Suprapubic skin (tissue), 4 donors: ENCODE measurements at places on chromosomes 12 and 14.

DNA sequence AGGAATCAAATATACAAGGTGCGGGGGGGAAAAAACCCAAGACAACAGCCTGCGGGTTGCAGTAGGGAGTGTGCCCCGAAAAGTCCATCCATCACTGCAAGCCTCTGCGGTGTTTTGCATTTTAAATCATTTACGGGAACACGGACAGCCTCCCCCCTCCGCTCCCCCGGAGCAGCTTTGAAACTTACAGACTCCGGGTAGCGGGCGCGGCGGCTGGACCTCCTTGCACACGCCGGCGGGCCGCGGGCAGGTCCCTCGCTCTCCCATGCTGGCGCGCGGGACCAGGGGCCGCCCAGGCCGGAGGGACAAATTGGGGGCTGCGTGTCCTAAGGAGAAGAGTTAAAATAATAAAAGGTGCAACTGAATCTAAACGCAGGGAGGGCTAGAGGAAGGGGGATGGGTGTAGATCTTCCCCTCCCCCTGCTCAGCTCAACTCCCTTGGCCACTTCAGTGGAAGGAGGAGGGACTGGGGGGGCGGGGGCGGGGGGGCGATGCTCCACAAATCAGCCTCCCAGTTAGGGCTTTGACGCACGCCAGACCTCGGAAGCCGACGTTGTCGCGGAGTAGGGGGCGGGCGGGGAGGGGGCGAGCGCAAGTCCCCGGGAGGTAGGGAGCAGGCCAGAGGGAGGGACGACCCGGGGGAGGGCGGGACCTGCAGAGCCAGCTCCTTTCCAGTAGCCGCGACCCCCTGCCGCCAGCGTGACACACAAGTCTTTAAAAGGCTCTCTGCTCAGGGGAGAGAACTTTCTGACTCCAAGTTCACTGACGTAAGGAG is at the start of gene KCNJ8:
Gene KCNJ8 (minus strand): TSS at position 349 of the 775 bp plus-strand sequence. CDS start 1,090 bp downstream, outside the sequence.
- H3K4me1 ChIP-seq, result peaks cover 15% of the 10 kb centered on the region
- H3K27me3 ChIP-seq, result peaks cover 20% of the 10 kb centered on the region
- no peaks in the 10 kb centered on the region for H3K36me3 ChIP-seq
- H3K4me3 ChIP-seq, result peak within 1 kb of the TSS; percentile 57
- DNase-seq, result no peak

DNA sequence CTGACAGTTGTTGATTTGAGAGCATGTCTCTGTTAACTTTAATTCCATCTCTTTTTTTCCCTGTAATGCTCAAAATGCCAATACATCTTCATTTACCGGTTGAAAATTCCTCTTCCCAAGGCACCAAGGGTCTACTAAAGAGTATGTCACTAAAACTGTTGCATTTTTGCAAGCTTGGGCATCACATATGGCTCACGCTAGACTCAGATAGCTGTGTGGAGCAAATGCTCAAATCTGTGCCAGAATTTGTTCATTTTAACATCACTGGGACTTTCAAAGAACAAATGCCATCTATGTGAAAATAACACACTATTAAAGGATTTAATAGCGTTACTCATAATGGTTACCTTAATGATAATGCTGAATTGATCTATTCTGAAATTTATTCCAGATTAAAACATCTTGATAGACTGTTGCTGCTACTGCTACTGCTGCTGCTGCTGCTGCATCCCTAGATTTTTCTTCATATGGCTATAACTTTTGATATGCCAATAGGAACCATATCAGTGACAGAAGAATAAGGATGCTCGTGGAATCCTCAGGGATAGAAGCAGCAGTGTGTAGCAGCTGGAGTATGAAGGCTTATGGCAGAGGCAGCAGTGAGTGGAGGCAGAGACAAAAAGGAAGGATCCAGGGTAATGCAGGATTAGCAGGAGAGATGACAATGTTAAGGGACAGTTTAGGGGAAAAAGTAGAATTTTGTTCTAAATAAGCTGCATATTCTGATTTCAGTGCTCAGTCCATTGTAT is 57.3 kb downstream of the MGAT4C start:
- no peaks in the 10 kb centered on the region for H3K27me3 ChIP-seq
- no peak for DNase-seq
- H3K36me3 ChIP-seq, result no peaks in the 10 kb centered on the region
- H3K4me1 ChIP-seq, result no peaks in the 10 kb centered on the region
- no peak overlapping the region for H3K4me3 ChIP-seq

DNA sequence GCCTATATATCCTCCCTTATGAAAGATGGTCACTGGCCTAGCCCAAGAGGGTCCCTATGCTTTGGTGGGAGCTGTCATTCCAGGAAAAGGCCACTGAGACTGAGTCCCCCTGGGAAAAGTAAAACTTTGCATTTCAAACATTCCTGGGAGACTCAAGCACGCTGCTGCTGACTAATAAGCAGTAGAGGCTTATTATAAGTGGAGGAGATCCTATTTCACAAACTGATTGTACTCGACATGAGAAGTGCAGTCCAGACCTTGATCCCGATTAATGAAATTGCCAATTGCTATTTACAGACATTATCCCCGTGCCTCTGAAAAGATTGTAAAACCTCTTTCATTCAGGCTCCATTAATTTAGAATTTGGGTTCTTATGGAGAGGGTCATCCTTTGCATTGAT is 96.6 kb downstream of the EMP1 start:
- no peaks in the 10 kb centered on the region for H3K36me3 ChIP-seq

- H3K4me3 ChIP-seq, result no peak overlapping the region
- H3K36me3 ChIP-seq, result no peaks in the 10 kb centered on the region
- DNase-seq, result no peak
- no peaks in the 10 kb centered on the region for H3K27me3 ChIP-seq
- H3K27ac ChIP-seq, result no peak overlapping the region
Observed at GRCh38 chr12:10304161-10304574, 3.5 kb upstream of the KLRD1 start.

DNA sequence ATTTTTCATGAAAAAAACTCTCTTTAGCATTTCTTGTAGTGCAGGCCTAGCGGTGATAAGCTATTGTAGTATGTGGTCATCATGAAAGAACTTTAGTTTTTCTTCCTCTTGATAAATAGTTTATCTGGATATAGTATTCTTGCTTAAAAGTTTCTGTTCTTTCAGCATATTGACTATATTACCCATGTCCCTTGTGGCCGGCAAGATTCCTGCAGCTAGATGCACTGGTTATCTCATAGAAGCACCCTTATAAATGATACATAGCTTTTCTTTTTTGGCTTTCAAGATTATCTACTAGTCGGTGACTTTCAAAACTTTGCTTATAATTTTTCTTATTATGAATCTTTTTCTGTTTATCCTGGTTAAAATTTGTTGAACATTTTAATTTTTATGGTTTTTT is 234.8 kb downstream of the ALG10 start:
- no peak overlapping the region for H3K27ac ChIP-seq
- no peak overlapping the region for H3K4me3 ChIP-seq
- no peaks in the 10 kb centered on the region for H3K27me3 ChIP-seq

DNA sequence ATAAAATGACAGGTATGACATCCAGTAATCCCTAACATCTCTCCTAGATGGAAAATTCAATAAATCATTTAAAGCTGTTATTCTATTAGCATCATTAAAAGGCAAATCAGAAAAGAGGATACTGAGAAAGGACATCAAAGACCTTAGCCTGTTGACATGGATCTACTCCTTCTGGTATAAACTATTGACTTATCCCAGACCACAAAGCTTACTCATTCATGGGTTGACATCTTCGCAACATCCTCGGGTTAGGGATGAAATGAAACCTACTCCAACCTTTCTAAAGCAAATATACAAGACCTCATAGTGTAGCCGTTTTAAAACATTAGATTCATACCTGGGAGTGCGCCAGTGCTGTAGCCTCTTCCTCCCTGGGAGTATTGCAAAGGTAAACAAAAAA is 191.5 kb upstream of the BTG1 start:
- no peaks in the 10 kb centered on the region for H3K36me3 ChIP-seq
- peaks cover 9% of the 10 kb centered on the region for H3K4me1 ChIP-seq
- no peak overlapping the region for H3K4me3 ChIP-seq

- peak overlapping the region; percentile 50 for H3K4me3 ChIP-seq
- no peaks in the 10 kb centered on the region for H3K27me3 ChIP-seq
- H3K4me1 ChIP-seq, result peaks cover 39% of the 10 kb centered on the region
- DNase-seq, result peak; percentile 94
- no peaks in the 10 kb centered on the region for H3K36me3 ChIP-seq
Observed at GRCh38 chr12:52023182-52023975, 16.6 kb downstream of the TAMALIN start.

DNA sequence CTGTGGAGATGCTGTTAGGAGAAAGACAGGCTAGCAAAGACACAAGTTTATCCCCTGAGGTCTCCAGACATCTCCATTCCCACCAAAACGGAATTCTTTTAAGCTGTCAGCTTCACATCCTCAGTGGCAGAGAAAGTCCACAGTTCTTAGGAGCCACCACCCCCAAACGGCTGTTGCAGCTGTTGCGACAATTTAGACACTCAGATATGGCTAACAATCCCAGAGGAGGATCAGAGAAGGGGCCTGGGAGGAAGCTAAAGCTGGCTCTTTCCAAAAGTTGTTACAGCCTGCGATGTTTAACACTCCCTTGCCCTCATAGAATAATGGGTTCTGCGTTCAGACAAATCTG is 1.9 kb upstream of the ATP5MC2 start:
- H3K4me3 ChIP-seq, result peak overlapping the region; percentile 63
- H3K27ac ChIP-seq, result peak overlapping the region; percentile 89
- no peaks in the 10 kb centered on the region for H3K27me3 ChIP-seq
- peaks cover 29% of the 10 kb centered on the region for H3K4me1 ChIP-seq
- DNase-seq, result no peak
- peaks cover 7% of the 10 kb centered on the region for H3K36me3 ChIP-seq

DNA sequence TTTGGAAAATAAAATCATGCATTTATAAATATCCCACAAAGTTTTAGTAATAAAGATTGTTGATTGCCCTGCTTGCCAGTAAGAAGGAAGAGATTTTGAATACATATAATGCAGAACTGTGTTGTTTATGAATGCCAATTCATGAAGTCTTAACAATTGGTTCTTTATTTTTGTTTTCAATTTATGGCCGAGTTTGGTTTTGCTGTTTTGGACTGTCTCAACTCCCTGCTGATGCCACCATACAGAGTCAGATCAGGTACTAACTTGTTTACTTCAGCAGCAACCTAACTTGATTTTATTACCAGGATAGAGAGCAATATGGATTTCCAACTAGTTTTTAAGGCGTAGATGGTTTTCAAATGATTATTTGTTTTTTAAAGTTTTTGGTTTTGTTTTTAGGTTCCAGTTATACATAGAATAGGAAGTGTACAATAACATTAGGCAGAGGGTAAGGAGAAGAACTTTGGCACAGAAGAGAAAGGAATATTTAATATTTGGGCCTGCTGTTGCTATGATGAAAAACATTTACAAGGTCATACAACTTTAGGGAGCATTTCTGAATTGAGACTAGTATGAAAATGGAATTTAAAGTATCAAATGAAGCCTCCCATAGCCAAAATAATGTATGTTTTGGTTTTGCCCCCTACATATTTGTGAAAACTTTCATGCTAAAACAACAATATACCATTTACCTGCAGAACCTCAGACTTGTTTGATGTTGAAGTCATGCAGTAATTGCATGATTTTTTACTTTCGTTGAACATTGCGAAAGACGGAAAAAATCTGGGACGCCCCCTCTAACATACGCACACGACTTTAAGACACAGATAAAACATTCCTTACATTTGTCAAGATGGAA is 904 bp upstream of the FAM177A1 start:
- no peaks in the 10 kb centered on the region for H3K27me3 ChIP-seq
- no peak for DNase-seq
- peaks cover 20% of the 10 kb centered on the region for H3K4me1 ChIP-seq
- peak overlapping the region; percentile 81 for H3K4me3 ChIP-seq

GRCh38 chr12:8689681-8690080 is 8.1 kb upstream of the RIMKLB start:
- no peak overlapping the region for H3K4me3 ChIP-seq
- H3K27ac ChIP-seq, result no peak overlapping the region
- H3K36me3 ChIP-seq, result no peaks in the 10 kb centered on the region

DNA sequence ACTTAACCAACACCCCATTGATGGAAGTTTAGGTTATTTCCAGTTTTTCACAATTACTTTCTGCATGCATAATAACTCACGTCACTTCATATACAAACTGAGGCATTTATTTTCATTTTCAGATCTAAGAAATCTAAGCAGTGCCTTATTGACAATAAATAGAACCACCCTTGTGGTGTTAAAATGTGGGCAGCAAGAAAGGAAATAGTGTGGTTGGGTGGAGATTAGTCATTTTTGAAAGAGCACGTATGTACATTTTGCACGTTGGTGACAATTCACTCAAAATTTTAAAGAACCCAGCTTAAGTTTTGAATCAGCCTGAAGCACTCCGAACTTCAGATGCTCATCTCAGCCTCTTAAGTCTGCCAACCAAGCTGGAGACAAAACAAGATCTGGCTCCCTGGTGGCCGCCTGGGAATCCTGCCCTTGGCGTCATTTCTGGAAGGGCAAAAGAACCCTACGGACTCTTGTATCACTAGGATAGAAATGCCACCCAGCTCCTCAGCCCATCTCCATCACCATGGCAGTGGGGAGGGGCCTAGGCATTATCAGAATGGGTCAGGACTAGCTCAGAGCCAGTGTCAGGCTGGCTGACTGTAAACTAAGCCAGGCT is 89.5 kb upstream of the BCL2L14 start:
- H3K4me1 ChIP-seq, result no peaks in the 10 kb centered on the region
- no peaks in the 10 kb centered on the region for H3K27me3 ChIP-seq
- no peak overlapping the region for H3K4me3 ChIP-seq
- H3K27ac ChIP-seq, result no peak overlapping the region

GRCh38 chr12:107503887-107504885 is 181.4 kb upstream of the PWP1 start:
- DNase-seq, result no peak
- H3K4me1 ChIP-seq, result no peaks in the 10 kb centered on the region
- H3K27me3 ChIP-seq, result no peaks in the 10 kb centered on the region
- no peak overlapping the region for H3K4me3 ChIP-seq
- H3K27ac ChIP-seq, result no peak overlapping the region
- H3K36me3 ChIP-seq, result no peaks in the 10 kb centered on the region

DNA sequence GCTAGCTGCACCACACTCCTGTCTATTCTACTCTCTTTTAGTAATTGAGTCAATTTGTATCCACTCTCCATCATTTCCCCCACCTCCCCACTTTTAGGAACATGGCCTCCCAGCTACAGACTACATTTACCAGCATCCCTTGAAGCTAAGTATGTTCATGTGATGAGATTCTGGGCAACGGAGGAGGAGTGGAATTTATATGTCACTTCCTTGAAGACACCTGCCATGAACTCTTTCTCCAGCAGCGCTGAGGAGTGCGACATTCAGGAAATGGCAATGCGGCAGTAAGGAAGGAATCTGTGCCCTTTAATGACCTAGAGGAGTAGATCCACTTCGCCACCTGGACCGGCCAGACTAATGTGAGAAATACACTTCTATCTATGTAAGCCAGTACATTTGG is 243.7 kb upstream of the DIO2 start:
- no peak overlapping the region for H3K27ac ChIP-seq
- no peaks in the 10 kb centered on the region for H3K36me3 ChIP-seq
- H3K27me3 ChIP-seq, result no peaks in the 10 kb centered on the region
- H3K4me1 ChIP-seq, result no peaks in the 10 kb centered on the region
- no peak for DNase-seq
- H3K4me3 ChIP-seq, result no peak overlapping the region

DNA sequence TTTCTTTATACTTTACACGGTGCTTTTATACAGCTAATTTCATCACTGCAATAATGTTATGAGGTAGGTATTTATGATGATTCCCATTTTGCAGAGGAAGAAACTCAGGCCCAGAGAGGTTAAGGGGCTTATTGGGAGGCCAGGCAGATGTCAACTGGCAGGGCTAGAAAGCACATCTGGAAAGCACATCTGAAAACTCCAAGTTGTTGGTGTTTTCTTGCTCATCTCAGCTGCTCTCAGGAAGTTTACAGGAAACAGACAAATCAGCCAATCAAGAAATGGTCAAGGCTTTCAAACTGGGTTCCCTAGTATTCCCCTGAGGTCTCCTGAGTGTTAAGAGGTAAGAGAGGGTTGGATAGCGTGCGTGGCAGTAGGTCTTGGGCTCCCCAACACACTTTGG is 124.1 kb upstream of the MED13L start:
- no peak overlapping the region for H3K27ac ChIP-seq
- H3K36me3 ChIP-seq, result no peaks in the 10 kb centered on the region
- DNase-seq, result no peak
- no peaks in the 10 kb centered on the region for H3K27me3 ChIP-seq
